ENCODE measurements at places on chromosomes 1 and 21. TPM values are rescaled to one million over a fixed set of nuclear protein-coding genes. Genes with fewer than 3 reads are reported as not detected.

Gene SHCBP1L
- total RNA-seq = not detected

Gene CYP4A11
- total RNA-seq = not detected

DNA sequence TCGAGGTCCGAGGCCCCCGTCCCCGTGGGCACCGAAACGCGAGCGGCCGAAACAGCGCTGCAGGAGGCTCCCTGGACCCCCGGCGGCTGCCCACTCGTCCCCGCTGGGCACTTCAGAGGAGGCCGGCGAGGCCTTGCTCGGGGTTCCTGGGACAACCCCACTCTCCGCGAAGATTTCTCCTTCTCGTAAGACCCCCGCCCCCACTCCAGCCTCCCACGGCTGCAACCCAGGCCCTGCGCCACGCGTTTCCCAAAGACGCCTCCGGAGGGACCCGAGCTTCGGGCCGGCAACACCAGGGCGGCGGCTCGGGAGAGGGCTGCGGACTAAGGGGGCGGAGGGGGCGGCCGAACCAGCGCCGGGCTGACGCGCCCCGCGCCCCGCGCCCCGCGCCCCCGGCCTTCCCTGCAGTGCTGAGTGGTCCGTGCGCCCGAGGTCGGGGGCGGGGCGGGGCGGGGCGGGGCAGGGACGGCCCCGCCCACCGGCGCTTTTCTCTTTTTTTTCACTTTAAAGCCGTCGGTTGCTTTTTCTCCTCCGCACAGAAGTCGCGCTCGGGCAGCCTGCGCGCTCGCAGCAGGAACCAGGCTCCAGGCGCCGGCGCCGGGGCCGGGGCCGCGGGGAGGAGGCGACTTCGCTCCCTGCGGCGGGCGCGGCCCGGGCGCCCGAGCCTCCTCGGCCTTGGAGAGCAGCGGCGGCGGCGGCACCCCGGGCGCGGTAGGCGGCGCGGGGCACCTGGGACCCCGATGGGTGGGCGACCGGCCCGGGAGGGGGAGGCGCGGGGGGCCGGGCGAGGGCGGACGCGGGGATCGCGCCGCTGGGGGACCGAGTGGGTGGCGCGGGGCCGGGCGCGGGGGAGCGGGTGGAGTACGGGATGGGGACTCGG lies at the start of gene SPSB1:
TSS of gene SPSB1 (plus strand) at position 534 of the 880 bp plus-strand sequence. CDS start 62,998 bp downstream, outside the sequence.
- peak within 1 kb of the TSS; percentile 88 for H3K27ac ChIP-seq
- H3K4me3 ChIP-seq = peak within 1 kb of the TSS; percentile 88
- H3K4me1 ChIP-seq = peaks cover 46% of the 10 kb centered on the region
- H3K27me3 ChIP-seq = no peaks in the 10 kb centered on the region

Gene PTPN7
- total RNA-seq = 8.5 TPM

GRCh38 chr1:46394872-46395465 lies 852 bp downstream of the FAAH start:
- H3K27ac ChIP-seq = peak overlapping the region; percentile 68
- H3K4me3 ChIP-seq = peak overlapping the region; percentile 62
- peaks cover 17% of the 10 kb centered on the region for H3K4me1 ChIP-seq
- no peak for DNase-seq
- no peaks in the 10 kb centered on the region for H3K36me3 ChIP-seq

DNA sequence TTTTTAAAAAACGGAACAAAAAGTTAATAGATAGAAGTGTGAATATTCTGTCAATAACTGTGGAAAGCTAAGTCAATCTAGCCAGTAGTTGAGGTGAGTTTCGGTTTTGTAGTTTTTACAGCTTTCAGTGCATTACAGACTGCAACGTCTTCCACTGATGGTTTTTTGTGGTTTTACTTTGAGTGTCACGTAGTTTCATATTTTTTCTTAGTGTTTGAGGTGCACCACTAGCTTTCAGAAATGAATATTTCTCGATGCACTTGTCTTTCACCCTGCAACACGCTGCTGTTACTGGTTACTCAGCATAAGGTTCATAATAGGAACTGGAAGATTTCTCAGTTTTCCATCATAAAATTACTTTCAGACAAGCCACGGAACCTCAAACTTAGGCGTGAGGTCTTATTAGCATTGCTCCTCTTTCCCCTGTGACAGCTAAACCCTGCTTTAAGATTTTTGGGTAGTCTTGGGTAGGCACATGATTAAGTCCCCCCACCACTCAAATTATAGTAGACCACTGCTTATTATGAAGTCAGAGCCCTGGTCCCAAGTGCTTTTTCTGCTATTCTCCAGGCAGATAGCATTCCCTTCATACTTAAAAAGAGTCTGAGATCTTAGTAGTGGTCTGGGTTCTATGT lies 1412.7 kb downstream of the KCNT2 start:
- no peak overlapping the region for H3K27ac ChIP-seq
- H3K4me3 ChIP-seq = no peak overlapping the region
- H3K27me3 ChIP-seq = no peaks in the 10 kb centered on the region
- no peak for DNase-seq

GRCh38 chr1:15757016-15757543 lies 1.5 kb upstream of the FBLIM1 start:
- no peak overlapping the region for H3K4me3 ChIP-seq
- H3K36me3 ChIP-seq = no peaks in the 10 kb centered on the region
- H3K27ac ChIP-seq = no peak overlapping the region
- peaks cover 37% of the 10 kb centered on the region for H3K4me1 ChIP-seq

Gene GPR25
- 0.62 TPM for total RNA-seq

DNA sequence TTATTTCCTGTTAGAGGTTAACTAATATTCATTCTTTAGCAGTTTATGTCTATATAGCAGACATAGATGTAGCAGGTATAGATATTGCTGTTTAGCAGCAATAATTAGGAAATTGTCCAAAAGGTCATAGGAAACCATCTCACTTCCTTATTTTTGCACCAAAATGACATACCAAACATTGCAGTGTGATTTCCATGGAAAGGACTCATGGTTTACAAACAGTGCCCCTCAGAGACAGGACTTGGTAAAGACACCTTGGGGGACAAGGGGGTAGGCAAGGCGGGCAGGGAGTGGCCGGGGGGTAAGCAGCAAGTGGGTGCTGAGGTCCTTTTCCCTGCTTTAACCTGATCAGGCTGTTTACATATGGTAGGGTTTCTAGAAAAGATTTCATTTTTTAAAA lies 30.5 kb downstream of the BATF3 start:
- H3K36me3 ChIP-seq = no peaks in the 10 kb centered on the region
- DNase-seq = no peak
- no peak overlapping the region for H3K4me3 ChIP-seq
- no peak overlapping the region for H3K27ac ChIP-seq
- H3K27me3 ChIP-seq = no peaks in the 10 kb centered on the region

Gene CFH
- 69.6 TPM for total RNA-seq

Gene CYP2J2
- 2.7 TPM for total RNA-seq

- no peaks in the 10 kb centered on the region for H3K4me1 ChIP-seq
- H3K36me3 ChIP-seq = no peaks in the 10 kb centered on the region
- H3K27ac ChIP-seq = no peak overlapping the region
- H3K27me3 ChIP-seq = no peaks in the 10 kb centered on the region
- DNase-seq = no peak
These were observed 963.4 kb upstream of the ADGRL4 start for GRCh38 chr1:79969886-79970285.

Gene LMX1A
- 0.21 TPM for total RNA-seq

DNA sequence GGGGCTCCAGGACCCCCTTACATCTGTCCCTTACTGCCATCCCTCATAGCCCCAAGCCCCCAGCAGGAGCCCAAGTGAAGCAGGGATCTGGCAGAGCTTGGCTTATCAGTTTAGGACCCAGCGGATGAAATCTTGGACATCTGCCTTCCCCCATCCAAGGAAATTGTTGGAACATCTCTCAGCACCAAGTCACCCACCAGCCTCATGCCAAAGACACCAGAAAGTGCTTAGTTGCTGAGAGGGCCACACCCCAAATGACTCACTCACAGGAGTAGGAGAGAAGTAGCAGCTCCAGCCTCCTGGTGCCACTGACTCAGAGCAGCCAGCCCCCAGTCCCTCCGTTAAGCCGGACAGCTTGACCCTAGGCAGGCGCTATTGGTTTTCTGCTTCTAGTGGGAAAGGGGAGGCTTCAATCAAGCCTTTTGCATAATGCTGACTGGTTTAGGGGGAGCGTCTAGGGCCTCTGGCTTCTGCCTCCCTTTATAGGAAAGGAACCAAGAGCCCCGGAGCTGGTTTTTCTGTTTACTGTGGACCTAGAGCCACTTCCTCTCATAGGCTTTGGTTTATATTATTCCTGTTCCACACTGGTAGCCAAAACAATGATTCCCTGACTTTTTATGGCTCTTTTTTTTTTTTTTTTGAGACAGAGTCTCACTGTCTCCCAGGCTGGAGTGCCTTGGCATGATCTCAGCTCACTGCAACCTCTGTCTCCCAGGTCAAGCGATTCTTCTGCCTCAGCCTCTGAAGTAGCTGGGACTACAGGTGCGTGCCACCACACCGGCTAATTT lies 114.2 kb upstream of the IPO9 start:
- peak overlapping the region; percentile 10 for H3K4me3 ChIP-seq
- DNase-seq = peak; percentile 83
- H3K27me3 ChIP-seq = no peaks in the 10 kb centered on the region
- H3K4me1 ChIP-seq = peaks cover 80% of the 10 kb centered on the region
- H3K36me3 ChIP-seq = peaks cover 9% of the 10 kb centered on the region

DNA sequence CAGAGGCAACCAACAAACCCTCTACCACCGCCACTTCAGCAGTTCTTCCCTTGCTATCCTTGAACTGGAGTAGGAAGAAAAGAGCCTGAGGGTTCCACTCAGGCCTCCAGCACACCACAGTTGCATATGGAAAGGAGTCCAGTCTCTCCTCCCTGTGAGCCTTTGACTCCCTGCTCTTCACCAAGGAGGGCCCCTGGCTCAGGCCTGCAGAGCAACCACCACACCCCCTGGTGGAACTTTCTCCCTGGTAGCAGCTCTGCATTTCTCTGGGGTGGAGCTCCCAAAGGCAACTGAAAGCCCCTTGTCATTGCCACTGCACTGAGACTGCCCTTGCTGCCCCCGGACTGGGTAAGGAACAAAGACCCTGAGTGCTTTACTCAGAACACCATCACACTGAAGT lies 1021.5 kb upstream of the ADGRL2 start:
- no peaks in the 10 kb centered on the region for H3K27me3 ChIP-seq
- no peak for DNase-seq
- H3K4me1 ChIP-seq = no peaks in the 10 kb centered on the region
- no peak overlapping the region for H3K4me3 ChIP-seq
- no peaks in the 10 kb centered on the region for H3K36me3 ChIP-seq
- no peak overlapping the region for H3K27ac ChIP-seq

DNA sequence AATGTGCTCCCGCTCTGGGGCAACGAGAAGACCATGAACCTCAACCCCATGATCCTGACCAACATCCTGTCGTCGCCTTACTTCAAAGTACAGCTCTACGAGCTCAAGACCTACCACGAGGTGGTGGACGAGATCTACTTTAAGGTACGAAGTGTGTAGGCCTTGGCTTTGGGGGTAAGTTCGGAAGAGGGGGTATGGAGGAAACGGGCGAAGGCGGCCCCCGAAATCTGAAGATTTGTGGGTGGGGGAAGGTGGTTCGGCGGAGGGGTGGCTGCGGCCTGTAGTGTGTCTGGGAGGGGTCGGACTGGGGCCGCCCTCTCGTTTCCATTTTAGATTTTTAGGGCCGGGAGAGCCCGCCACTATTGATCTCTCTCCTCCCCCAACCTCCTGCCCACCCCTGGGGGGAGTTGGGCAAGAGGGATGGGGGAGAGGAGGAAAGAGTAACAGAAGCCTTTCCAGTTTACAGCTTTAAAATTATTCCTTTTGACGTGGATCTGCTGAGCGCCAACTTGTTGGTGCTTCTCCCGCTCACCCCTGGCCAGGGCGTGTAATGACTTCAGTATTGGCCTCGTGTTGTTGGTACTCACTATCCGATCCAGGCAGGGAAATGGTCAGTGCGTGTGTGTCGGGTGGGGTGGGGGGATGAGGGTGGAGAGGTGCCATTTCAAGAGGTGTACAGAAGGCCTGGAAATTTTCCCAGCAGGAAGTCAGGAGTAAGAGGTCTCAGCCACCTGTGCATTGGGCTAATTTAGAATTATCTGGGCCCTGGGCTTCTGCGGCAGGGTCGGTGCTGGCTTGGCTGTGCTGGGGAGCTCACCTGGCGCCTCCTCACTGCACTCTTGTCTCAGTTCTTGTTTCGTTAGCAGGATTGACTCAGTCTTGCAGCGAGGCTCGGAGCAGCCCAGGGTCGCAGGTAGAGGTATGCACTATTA lies 880 bp downstream of the PRPF38B start:
- H3K4me3 ChIP-seq = peak overlapping the region; percentile 75
- peaks cover 28% of the 10 kb centered on the region for H3K36me3 ChIP-seq
- DNase-seq = peak; percentile 52
- peak overlapping the region; percentile 97 for H3K27ac ChIP-seq

Gene BRDT
- total RNA-seq = not detected

GRCh38 chr1:214259353-214259977 lies 21.5 kb upstream of the SMYD2 start:
- H3K4me3 ChIP-seq = no peak overlapping the region
- H3K27me3 ChIP-seq = peaks cover 27% of the 10 kb centered on the region
- H3K27ac ChIP-seq = no peak overlapping the region
- DNase-seq = no peak
- H3K4me1 ChIP-seq = peaks cover 6% of the 10 kb centered on the region
- no peaks in the 10 kb centered on the region for H3K36me3 ChIP-seq

Gene OR2AK2
- not detected for total RNA-seq

Gene HHAT
- 5.3 TPM for total RNA-seq

Gene HPCAL4
- total RNA-seq = 0.41 TPM

Gene RBM15
- 23.3 TPM for total RNA-seq

GRCh38 chr21:37071561-37072273 lies 1.2 kb downstream of the PIGP start:
- peak overlapping the region; percentile 99 for H3K27ac ChIP-seq
- H3K4me3 ChIP-seq = peak overlapping the region; percentile 93
- peaks cover 16% of the 10 kb centered on the region for H3K4me1 ChIP-seq
- peaks cover 11% of the 10 kb centered on the region for H3K36me3 ChIP-seq
- DNase-seq = peak; percentile 73

GRCh38 chr1:76666499-76666898 lies 200.8 kb upstream of the ST6GALNAC5 start:
- H3K4me1 ChIP-seq = no peaks in the 10 kb centered on the region
- H3K36me3 ChIP-seq = no peaks in the 10 kb centered on the region
- no peak for DNase-seq
- H3K4me3 ChIP-seq = no peak overlapping the region
- no peaks in the 10 kb centered on the region for H3K27me3 ChIP-seq
- H3K27ac ChIP-seq = no peak overlapping the region

DNA sequence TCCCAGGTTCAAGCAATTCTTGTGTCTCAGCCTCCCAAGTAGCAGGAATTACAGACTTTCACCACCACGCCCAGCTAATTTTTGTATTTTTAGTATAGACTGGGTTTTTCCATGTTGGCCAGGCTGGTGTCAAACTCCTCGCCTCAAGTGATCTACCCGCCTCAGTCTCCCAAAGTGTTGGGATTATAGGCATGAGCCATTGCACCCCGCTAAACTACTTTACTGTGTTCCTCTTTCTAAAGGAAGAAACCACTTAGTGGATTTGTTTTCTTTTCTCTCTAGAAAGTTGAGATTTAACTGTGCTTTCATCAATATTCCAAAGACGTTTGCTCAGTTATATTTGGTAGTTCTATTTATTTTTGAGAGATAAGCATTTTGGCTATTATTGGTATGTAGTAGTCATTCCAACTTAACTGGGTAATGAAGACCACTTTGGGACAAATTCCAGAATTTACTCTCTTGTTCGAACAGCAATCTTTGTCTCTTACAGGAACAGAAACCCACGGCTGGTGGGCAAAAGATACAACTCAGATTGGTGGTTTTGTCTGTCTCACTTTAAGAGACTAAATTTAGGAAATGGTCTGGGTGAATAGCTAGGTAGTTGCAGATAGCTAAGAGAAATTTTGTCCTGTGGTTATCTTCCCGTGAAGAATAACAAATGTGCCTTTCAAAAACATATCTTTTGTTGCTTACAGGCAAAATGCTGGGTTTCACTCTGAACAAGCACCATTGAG lies 103.5 kb upstream of the CD55 start:
- H3K4me1 ChIP-seq = peaks cover 17% of the 10 kb centered on the region
- DNase-seq = no peak
- H3K27ac ChIP-seq = peak overlapping the region; percentile 63
- no peaks in the 10 kb centered on the region for H3K27me3 ChIP-seq

All from lower lobe of right lung (tissue), 2 donors.